Colonic mucosa (tissue), 4 donors: ENCODE measurements at places on chromosomes 2 and 18. TPM values are rescaled to one million over a fixed set of nuclear protein-coding genes. Genes with fewer than 3 reads are reported as not detected.

- DNase-seq: no peak
These were observed 905.6 kb downstream of the SOCS6 start for GRCh38 chr18:71194438-71194837.

DNA sequence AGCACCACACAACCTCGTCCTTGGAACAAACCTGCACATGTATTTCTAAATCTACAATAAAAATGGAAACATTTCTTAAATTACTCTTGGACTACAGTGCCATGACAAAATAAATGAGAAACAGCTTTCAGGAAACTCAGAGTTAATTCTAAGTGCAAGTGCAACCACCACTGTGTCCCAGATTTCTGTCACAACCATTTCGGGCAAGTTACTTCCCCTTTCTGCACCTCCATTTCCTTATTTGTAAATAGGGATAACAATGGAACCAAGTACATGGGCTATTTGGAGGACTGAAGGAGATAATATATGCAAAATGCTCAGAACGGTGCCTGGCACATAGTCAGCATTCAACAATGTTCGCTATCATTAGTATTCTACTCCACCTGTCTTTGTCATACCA lies 93.2 kb downstream of the CACNB4 start:
- DNase-seq: no peak

DNA sequence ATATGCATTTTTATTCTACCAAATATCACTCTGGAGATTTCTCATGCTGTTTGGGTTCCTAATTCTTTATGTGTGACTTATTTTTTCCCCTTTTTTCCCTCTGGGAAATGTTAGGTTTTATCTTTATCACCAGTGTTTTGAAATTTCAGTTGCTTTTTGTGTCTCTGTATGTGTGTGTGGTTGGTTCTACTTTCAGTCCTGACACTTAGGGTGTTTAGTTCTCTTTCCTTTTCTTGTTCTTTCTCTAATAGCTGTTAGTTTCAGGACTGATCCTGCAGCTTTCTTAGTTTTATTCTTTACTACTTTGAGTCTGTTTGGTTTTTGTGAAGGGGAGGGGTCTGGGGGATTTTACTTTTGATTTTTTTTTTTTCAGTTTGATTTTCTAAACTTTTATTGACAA lies 23.1 kb downstream of the PPM1B start:
- no peak for DNase-seq

- DNase-seq: no peak
These were observed 37.5 kb upstream of the NPAS2 start for GRCh38 chr2:100782380-100782878.

DNA sequence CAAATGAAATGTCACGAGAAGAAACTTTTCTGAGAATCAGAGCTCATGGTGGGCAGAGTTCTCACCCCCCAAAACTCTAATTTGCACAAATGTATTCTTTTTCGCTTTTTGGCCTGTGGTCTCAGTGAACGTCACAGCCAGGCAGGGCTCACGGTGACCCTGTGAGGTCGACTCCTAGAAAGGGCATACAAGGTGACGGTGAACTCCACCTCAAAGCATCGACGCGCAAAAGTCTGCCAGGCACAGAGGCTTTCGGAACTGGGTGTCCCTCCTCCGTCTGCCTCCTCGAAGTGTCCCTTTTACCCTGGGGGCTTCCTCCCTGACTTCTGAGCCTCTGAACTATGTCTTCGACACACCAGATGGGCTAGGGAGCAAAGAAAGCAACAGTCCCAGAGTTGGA lies 139.2 kb upstream of the PXDN start:
- DNase-seq: no peak

DNA sequence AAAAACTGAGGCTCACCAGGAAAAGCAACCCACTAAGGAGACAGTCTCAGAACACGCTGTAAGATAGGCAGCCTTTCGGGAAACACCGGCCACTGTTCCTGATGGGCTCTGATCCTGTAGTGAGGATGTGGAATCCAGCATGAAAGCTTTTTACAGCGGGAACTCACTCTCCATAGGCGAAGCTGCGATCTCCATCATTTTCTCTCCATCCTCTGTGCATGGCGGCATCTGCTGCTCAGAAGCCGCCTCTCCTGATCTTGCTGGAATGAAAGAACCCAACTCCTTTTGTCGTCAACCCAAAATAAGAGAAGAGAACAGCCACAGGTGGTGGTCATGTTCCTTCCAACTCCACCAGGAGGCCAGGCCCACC lies 49.9 kb downstream of the TMEM18 start:
- no peak for DNase-seq

- DNase-seq: no peak
These were observed 34.7 kb upstream of the ADAM23 start for GRCh38 chr2:206408323-206409320.

- no peak for DNase-seq
These were observed 642.0 kb upstream of the FSHR start for GRCh38 chr2:49796266-49796665.

GRCh38 chr2:31859959-31860358 lies 150.8 kb downstream of the MEMO1 start:
- DNase-seq: no peak

DNA sequence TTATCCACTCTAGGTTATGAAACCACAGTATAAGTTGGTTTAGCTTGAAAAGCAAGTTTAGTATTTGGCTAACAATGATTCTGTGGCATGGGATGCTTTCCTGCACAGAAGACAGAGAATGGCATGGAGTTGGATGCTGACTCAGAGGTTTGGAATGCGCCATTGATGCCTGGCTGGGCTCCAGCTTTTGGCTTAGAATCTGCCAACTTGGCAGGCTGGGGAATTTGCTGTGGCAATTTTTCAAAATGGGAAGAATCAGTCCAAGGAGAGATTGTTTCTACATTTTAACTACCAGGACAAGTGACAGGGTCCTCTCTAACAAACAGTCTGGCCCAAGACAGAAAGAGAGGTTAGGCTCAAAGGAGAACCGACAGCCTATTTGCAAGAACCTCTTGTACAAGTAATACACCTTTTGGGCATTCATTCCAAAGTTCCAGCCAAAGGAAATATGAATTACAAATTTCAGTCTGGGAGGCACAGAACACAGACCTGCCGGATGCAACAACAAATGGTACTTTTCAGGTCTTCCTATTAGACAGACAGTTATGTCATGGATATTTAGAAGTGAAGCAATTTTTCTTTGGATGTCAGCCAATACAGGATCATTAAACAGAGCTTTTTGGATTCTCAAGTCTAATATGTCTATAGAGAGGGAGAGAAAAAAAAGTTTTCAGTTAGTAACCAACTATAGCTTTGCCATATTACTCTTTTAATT lies 1027.7 kb downstream of the TMEM182 start:
- no peak for DNase-seq

DNA sequence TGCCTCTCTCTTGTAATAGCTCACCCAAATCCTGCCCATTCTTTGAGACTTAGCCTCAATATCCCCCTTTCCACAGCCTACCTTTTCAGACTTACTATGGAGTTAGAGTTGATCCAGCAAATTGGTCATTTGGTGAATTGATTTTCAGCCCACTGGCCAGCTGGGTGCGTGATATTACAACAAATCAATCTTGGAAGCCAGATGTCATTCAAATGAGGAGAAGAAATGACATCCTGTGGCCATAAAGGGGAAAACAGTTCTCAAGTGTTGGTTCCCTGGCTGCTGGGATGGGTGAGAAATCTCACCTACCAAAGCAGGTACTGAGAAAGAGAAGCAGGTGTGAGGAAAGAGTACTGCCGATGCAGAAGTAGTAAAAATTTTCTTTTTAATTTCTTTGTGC lies 36.7 kb upstream of the FOXI3 start:
- DNase-seq: no peak

DNA sequence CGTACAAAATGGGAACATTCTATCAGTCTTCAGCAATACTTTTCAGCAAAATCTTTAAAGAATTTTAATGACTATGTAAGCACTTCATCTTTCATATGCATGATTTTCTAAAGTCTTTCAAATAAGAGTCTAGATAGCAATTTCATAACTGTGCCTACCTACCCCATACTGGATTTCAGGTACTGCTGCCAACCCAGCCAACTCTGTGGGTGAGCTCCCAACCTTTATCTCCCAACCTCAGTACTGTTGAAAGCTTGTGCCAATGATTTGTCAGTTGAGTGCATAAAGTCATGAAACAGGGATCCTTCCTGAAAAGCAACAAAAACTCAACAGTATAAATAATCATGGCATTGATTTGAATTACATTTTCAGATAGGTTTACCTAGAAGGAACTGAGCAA lies 296.9 kb downstream of the PID1 start:
- no peak for DNase-seq

Gene UGT1A8
- 15.9 TPM for total RNA-seq

Gene FBXO41
- total RNA-seq: 2.4 TPM

Gene SCN2A
- 0.05 TPM for total RNA-seq

Gene RUFY4
- total RNA-seq: not detected

Gene ST8SIA3
- 0.05 TPM for total RNA-seq

Gene CNRIP1
- 2.5 TPM for total RNA-seq

Gene TFCP2L1
- total RNA-seq: 54.2 TPM

Gene MROH2A
- total RNA-seq: not detected

Gene RSAD2
- total RNA-seq: 0.72 TPM
